ENCODE measurements at places on chromosomes 12 and 14. TPM values are rescaled to one million over a fixed set of nuclear protein-coding genes. Genes with fewer than 3 reads are reported as not detected.

IQSEC3 gene
- total RNA-seq = 0.64 TPM

MYF6 gene
- total RNA-seq = not detected

GPX2 gene
- total RNA-seq = not detected

CFAP73 gene
- 0.29 TPM for total RNA-seq

ACYP1 gene
- total RNA-seq = 23.6 TPM

LRP1-AS gene
- total RNA-seq = not detected

MIP gene
- total RNA-seq = not detected

LRFN5 gene
- 1.4 TPM for total RNA-seq

GZMH gene
- 0.98 TPM for total RNA-seq

RNU4-1 gene
- not detected for total RNA-seq

RASSF9 gene
- 2.9 TPM for total RNA-seq

PPP4R4 gene
- total RNA-seq = 7.9 TPM

LRTM2 gene
- total RNA-seq = not detected

DTX1 gene
- total RNA-seq = 7.9 TPM

KRT85 gene
- not detected for total RNA-seq

FAIM2 gene
- total RNA-seq = 1.3 TPM

NKX2-8 gene
- not detected for total RNA-seq

DNA sequence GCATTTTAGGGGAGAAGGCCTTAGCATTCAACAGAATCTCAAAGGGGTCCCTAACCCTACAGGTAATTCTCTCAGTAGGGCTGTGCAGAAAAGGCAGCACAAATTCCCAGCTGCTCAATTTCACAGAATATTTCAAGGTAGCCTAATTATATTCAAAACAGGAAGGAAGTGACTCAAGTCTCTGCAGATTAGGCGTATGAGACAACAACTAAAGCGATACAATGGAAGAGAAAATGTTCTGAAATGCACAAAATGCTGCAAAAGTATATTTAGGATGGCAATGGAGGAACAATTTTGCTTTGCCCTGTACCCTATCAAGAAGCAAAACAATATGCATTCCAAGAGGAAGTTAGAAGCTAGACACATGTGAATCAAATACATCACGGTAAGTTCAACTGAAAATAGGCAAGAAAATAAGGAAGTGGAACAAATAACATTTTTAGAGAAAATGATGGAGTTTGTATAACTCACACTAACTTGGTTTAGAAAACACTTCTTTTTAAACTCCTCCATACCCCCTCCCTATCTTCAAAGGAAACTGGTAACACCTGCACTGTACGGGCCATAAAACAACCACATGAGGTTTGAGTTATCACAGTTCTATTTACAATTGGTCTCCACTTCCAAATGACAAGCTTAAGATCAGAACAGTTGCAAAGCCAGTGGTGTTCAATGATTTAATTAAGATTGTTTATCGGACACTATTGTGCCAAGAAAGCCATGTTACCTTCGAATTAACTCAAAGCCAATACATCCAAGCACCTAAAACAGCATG lies 1.6 kb downstream of the GIT2 start:
- no peak for DNase-seq

- no peak for DNase-seq
These were observed 30.9 kb downstream of the TBC1D15 start for GRCh38 chr12:71870416-71870815.

- no peak for DNase-seq
These were observed 214.2 kb upstream of the KRR1 start for GRCh38 chr12:75725521-75726111.

- DNase-seq = no peak
These were observed 146.4 kb upstream of the ARID2 start for GRCh38 chr12:45582986-45583659.

- no peak for DNase-seq
These were observed 7.4 kb downstream of the WNT1 start for GRCh38 chr12:48985475-48985897.

- DNase-seq = no peak
These were observed 14.4 kb downstream of the ERP27 start for GRCh38 chr12:14923944-14924343.

GRCh38 chr12:47615711-47616110 lies 90.1 kb downstream of the RPAP3 start:
- no peak for DNase-seq

DNA sequence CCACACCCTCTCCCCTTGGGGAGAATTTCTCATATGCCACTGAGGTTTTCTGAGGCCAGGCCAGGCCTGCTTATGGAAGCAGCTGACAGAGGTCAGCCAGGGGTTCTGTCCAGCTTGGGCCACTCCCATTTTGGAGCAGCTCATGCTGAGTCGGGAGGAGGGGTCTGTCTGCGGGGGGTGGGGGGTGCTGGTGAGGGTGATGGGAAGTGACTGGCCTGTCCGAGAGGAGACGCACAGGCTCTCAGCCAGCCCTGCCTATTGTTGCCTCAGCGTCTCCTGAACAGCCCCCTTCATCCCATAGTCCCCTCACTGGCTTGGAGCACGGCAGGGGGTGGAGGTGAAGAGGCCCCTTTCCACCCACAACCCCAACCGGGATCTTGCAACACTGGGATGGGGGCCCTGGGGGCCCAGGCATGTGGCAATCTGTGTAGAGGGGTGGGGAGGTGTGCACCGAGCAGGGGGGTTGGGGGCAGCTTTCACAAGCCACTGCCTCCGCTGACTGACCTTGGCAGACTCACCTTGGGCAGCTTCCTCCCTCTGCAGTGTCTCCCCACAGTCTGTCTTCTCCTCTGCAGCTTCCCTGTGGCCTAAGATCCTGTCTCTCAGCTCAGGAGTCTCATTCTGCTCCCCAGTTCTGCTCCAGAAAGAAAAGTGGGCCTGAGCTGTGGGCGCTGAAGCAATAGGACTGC lies 5.5 kb downstream of the CEBPE start:
- no peak for DNase-seq

GRCh38 chr14:59147007-59147406 lies 41.5 kb upstream of the DAAM1 start:
- no peak for DNase-seq

DNA sequence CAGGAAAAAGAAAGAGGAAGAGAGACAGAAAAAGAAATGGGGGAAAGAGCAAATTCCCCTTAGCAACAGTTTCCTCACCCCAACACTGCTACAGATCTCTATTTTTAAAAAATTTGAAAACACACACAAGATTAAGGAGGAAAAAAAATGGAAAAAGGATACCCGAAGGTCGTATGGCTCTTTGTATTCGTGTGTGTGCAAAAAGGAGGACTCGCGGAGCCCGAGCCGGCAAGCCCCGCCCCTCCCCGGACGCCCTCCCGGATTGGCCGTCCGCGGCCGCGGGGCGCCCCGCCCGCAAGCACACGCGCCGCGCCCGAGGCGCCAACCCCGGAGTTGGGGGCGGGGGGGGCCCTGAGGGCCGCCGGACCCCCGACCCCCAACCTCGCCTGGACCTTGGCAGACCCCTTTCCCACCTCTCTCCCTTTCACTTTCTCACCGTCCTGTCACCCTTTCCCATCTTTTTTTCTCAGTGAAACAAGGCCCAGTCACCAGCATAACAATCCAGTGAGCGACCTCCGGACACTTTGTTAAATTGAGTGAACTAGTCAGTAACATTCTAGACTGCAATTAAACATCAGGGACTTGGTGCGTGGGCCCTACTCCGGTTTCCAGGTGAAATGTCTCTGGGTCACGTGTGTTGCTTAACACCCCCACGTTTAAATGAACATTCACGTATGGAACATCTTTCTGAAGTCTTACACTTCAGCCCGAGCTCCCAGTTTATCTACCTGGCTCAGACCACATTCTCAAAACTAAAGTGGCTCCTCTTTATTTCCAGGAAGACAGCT lies at the start of gene C14orf93:
Gene C14orf93 (minus strand): TSS at position 205 of the 788 bp plus-strand sequence. CDS start 11,120 bp downstream, outside the sequence.
- DNase-seq = peak; percentile 82

GRCh38 chr14:99235582-99236320 lies 36.2 kb downstream of the BCL11B start:
- no peak for DNase-seq

DNA sequence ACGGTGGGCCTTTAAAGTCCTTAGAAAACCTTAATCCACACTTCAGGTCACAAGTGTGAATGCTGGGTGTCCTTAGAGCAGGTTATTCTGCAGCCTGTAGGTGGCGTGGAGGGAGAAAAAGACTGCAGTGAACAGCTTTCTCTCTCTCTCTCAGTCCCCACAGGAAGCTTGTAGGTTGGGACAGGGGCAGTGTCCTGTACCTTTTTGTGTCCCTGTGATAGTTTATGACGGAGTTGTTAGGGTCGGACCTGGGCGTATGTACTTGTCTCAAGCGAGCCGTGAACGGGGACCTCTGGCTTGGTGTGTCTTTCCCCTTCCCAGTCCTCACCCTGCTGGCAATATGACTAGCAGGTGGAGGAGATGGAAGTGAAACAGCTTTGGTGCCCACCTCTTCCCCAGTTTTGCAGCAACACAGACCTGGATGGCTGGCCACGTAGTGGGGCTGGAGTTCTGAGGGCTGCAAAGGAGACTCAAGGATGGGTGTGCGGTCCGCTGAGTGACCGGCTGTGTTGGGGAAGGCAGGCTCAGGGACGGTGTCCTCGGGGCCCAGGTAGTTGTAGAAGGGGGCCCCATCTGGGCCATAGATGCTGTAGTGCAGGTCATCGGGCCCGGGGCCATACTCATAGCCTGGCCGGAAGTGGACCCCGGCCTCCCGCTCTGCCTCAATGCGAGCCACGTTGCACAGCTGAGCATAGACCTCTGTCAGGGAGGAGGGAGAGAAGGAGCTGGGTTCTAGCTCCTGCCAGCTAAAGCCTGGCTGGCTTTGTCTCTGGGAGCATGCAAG lies 8.9 kb downstream of the ISCA2 start:
- no peak for DNase-seq

- DNase-seq = no peak
These were observed 31.9 kb downstream of the TSPAN8 start for GRCh38 chr12:71125949-71126348.

DNA sequence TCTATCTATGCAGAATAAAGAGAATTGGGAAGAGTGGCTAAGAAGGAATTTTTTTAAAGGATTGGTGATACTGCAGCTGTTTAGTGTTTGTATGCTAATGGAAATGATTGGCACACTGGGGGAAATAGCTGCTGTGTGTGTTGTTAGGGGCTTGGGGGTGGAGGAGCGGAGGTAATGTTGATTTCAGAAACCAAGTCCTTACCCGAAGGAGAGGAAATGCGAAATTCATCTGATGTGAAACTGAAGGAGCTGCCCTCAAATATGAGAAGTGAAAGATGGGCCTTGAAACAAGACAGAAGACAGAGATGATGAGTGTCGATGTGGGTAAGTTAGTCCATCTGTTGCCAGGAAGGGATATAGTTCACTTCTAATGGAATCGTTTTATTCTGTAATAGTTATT lies 21.2 kb upstream of the RNASE12 start:
- no peak for DNase-seq

- DNase-seq = no peak
These were observed 28.8 kb upstream of the MAP3K9 start for GRCh38 chr14:70838076-70838475.

DNA sequence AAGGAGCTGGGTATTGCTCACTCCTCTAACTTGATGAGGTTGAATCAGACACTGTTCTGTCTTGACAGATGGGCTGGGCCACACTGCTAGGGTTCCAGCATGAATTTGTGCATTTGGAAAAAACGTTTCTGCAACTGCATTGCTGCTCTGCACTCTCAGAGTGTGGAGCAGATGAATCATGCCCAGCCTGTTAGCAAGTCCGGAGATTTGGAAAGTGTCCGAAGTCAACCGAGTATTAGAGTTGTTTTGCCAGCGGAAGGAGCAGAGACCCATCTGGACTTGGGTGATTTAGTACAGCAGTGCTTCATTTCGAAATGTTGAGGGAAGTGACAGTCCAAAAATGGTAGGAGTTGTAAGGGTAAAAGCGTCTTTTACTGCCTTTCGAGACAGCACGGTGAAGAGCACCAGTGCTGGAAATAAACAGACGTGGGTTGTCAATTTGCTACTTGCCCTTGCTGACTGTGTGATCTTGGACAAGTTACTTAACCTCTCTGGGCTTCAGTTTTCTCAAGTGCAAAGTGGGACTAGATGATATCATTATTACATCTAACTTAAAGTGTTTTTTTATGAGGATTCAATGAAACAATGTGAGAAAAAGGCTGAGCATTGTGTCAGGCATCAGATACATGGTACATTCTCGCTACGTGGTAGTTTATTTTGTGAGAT lies 139.5 kb downstream of the CHST11 start:
- DNase-seq = no peak

DNA sequence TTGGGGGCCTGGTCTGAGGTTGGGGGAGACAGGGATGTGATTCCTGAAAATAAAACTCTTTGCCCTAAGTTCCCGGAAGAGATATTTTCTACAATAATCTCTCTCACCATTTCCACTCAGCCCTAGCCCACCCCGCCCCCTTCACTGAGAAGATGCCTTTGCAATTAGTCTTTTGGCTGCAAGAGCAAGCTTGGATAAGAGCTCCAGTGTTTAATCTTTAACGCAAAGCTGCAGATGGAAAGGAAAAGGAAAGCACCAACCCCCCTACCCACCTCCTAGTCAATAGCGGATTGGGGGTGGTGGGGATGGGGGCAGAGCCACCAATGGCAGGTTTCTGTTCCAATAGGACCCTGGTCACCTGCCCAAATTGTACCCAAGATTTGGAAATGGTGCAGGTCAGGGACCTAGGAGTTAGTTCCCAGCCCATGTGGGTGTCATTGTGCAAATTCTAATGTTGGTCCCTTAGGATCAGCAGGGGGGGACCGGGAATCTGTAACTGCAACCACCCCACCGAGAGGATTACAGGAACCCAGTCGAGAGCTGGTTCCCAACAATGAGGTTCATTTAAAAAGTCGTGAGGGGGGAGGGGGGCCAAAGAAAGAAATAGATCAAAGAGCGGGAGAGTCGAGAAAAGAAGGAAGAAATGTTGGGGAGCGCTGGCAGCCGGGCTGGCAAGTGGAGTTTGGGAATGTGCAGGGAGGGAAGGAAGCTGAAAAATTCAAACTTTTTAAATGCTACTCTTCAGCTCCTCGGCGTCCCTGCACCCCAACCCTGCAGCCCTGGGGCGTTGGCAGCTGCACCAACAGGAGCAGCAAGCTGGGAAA lies 1.6 kb downstream of the ZFP36L1 start:
- peak; percentile 30 for DNase-seq

GRCh38 chr14:77108753-77109152 lies 10.7 kb downstream of the CIPC start:
- no peak for DNase-seq

GRCh38 chr12:76595056-76595455 lies 35.5 kb upstream of the OSBPL8 start:
- no peak for DNase-seq

- DNase-seq = no peak
These were observed 5.6 kb downstream of the KRR1 start for GRCh38 chr12:75505706-75506312.
